ENCODE measurements at places on chromosomes 7 and 10.

DNA sequence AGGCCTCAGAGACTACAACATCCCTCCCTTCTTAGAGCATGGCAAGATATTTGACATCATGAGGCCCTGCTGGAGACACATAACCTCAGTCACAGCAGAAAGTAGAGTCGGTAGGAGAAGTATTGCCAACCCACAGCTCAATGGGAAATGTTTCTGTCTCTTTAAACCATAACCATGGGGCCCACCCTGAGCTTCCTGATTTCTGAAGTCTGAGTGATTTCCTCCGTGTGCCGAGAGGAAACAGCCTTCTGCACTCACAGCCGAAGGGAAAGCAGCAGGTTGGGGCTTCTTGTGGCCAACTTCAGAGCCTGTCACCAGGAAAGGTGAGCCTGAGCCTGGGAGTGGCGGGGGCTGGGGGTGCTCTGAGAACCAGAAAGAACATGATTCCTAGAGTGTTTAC is at the start of gene GIMAP1:
GIMAP1 (plus strand) TSS at position 246 of the 400 bp plus-strand sequence. CDS start 2,435 bp downstream, outside the sequence.
- DNase-seq: no peak

GRCh38 chr7:1785839-1786238 is 115.8 kb downstream of the ELFN1 start:
- DNase-seq: no peak

DNA sequence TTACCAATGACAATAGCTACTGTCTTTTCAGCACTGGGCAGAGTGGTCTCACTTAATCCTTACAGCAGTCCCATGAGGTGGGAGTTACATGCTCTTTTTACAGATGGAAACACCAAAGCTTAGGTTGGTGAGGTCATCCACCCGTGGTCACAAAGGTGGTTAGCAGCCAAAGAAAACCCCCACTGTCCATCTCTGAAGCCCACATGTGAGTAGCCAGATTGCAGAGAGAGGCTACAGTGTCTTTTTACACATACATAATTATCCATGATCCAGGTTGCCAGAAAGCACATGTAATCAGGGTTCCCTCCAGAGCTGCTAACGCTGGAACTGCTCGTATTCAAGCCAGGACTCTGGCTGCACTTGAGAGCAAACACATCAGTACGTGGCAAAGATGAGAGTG is 24.6 kb upstream of the ANKRD2 start:
- no peak for DNase-seq

DNA sequence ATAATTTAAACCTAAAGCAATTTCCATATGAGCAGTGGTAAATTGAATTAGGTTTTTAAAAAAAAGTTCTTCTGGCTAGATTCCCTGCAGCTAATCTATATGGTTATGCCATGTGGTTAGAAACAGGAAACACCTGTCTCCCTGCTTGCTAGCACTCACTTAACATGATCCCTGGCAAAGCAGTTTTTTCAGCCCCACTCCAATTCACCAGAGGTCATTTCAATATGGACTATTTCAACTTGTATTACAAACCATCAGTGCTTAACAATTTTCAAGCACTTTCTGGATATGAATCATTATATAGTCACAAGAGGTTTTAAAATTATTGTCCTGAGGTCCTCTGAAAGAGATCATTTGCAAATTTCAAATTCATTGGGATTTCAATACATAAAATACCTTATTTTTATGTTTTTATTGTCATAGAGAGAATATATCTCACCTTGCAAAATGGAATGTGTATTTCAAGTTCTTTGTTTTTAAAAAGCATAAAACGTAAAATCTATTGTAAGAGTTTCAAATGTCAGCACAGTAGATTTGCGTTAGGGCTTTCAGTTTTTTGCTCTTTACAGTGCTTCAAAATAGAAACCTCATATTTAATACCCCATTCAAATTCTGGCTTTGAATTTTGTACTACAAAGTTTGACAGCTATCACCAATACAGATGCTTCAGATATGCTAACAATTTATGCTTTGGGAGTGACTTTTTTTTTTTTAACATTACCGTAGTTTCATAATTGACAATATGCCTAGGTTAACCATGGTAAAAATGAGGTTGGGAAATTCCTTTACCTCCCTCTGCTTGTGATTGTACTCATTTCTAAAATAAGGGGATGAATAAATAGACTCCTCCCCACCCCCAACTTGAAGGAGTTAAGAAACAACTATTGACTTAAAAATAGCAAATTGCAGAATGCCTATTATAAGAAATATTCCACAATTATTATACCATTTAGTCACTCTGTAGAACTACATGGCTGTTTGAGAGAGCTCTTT is 117.5 kb upstream of the HGF start:
- peak; percentile 73 for DNase-seq

DNA sequence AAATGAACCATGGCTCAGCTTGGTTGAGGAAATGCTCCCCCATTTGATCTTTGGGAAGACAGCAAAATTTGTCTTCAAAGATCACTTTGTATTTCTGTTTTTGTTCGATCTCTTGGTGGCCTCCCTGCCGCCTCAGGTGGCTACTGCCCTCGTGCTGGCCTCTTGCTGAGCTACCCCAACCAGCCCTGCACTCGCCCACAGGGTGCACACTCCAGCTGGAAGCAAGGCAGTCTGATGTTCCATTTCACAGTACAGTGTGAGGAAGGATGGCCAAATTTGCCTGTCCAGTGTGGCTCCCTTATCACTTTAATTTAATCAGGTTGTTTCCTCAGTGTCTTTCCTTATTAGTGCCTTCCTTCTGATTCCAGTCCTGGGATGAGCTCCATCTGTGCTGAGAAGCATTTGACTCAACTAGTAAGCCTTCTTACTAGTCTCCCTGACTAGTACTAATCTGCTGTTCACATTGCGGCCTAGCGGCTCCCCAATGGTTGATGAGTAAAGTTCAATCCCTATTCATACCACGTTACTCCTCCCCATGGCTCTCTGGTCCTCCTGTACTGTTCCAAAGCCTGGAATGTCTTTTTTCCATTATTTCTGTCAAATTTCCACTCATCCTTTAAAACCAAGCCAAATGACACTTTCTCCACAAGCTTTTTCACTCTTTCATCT is 8.2 kb downstream of the MYOF start:
- no peak for DNase-seq

GRCh38 chr7:129779602-129780256 is 168.2 kb downstream of the NRF1 start:
- DNase-seq: peak; percentile 26

GRCh38 chr10:1671366-1672000 is 65.8 kb downstream of the ADARB2 start:
- DNase-seq: no peak

DNA sequence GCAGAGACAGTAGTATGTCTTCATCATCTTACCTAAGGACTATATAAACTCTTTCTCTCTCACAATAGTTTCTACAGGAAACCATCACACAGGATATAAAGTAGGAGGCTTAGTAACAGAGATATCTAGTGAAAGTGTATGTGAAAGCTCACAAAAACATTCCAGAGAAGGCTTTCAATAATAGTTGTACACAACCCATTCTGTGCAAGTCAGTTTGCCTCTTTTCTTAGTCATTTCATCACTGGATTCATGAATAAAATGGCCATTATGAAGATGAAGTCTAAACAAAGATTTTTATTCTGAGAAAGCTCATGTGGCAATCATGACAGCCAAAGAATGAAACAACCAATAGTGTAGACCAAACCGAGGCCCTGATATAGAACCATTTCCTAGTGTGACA is 178.8 kb downstream of the GNAT3 start:
- no peak for DNase-seq

DNA sequence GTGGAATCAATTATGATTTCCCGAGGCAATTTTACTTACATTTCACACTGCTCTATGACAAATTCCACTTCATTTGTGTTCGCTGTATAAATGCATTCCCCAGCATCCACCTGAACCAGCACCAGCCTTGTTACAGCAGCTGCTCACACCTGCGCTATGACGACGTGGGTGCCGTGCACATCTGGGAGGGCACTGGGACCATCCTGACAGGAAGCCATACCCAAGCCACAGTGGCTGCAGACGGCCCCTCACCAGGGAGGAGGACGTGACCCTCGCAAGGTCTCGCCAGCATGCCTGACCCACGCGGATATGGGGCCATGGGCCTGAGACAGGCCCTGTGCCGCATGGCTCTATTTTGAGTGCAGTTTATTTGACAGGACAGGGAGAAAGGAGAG is 201.3 kb downstream of the MAD1L1 start:
- DNase-seq: no peak

GRCh38 chr7:79593866-79594301 is 140.4 kb upstream of the MAGI2 start:
- peak; percentile 89 for DNase-seq

DNA sequence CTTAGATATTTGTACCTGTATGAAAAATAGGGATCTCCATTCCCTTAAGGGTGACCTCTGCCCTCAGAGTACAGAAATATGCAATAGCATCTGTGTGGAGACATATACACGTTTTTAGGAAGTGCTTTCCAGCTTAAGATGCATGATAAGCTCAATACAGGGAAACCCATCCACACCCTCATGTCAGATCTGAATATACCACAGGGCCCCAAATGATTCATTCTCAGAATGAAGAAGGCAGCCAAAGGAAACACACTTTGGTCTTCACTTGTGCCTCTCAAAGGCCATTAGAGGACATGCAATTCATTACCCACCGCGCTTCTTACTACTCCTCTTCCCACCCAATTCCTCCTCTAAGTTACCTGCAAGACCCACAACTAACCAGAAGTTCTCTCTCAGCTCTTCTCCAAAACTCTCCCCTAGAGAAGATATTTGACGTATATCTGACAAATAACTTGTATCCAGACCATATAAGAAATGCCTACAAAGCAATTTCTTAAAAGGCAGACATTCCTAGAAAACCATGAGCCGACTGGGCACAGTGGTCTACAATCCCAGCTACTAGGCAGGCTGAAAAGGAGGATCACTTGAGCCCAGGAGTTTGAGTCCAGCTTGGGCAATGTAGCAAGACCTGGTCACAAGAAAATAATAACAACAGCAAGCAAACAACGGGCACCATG is 103.0 kb downstream of the OAT start:
- DNase-seq: no peak

DNA sequence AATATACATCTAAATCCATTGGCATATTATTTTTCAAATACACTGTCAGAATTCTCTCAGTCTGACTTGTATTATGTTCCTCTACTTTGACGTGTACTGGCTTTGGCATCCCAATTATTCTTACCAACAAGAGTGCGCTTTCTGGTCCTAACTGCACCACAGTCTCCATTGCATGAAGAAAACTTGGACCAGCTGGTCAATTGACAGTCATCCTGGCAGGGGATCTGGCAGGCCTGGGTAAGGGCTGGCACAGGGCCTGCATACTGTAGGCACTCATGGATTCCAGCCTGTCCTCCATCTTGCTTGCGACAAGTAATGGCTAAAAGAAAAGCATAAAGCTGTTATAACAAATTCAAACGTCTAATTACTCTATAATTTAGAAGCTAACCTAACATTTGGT is 384.9 kb downstream of the THSD7A start:
- no peak for DNase-seq

- DNase-seq: no peak
Observed at GRCh38 chr7:33760146-33760545, 145.2 kb upstream of the BMPER start.

DNA sequence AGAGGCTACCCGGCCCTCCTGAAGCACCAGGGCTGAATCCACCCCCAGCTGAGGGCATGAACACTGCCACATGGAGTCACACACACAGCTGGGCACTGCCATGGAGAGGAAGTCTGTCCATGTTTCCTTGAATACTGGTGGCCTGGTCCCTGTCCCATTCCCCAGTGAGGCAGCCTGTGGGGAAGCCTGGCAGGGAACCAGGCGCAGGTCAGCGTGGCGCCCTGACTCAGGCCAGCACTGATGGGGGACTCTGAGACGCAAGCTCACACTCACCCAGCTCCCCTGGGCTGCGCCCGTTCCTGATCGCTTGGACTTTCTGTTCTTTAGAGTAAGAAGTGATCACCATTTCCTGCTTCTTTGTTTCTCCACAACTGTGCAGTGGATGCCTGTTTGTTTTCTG is 128.3 kb downstream of the EGFR start:
- DNase-seq: no peak

- DNase-seq: no peak
Observed at GRCh38 chr7:147923841-147924240, 666.7 kb upstream of the C7orf33 start.

DNA sequence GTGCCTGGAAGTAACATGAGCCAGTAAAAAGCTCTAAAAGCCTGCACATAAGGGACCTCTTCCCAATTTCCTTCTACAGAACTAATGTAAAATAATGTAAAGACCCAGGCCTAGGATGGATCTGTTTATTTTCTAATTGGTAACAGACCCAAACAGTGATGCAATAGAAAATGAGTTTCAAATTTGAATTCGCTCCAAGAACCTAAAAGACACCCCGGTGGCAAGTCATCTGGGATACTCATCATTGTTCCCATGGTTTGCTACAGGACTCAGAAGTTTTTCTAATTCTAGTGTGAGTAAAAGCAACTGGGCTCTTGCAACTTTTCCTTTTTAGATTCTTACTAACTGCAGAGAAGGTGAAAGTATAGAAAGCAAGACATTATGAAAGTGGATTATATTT is 271.3 kb upstream of the CACNA2D1 start:
- DNase-seq: no peak

- DNase-seq: peak; percentile 39
Observed at GRCh38 chr7:29194206-29194593, 375 bp upstream of the CHN2 start.

DNA sequence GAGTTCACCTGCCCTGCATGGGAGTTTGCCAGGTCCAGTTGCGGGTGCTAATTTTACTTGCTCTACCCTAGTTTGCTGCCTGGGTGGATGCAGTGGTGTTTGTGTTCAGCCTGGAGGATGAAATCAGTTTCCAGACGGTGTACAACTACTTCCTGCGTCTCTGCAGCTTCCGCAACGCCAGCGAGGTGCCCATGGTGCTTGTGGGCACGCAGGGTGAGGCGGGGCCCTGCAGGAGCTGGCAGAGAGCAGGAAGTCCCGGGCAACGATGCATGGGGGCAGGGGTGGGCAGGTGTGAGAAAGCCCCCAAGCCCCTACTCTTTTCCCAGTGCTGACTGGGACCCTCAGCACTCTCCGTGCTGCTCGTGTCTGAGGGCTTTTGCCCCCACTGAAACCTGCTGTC is 31.3 kb downstream of the AGAP3 start:
- DNase-seq: no peak

- DNase-seq: no peak
Observed at GRCh38 chr10:22246680-22247391, 29.0 kb upstream of the EBLN1 start.

- DNase-seq: no peak
Observed at GRCh38 chr10:49222170-49222569, 34.0 kb upstream of the TMEM273 start.

All from NCI-H2171 treated with DMSO at 0.1 percent for 48 hours (cell line).